Hematopoietic multipotent progenitor cell treated with erythropoietin and hydrocortisone succinate and interleukin-3 and kit ligand, for 4 days (in vitro differentiated cells): ENCODE measurements at places on chromosomes 11 and 22.

GRCh38 chr22:35959121-35959800, 69.4 kb downstream of the RBFOX2 start:
- DNase-seq: peak; percentile 11

DNA sequence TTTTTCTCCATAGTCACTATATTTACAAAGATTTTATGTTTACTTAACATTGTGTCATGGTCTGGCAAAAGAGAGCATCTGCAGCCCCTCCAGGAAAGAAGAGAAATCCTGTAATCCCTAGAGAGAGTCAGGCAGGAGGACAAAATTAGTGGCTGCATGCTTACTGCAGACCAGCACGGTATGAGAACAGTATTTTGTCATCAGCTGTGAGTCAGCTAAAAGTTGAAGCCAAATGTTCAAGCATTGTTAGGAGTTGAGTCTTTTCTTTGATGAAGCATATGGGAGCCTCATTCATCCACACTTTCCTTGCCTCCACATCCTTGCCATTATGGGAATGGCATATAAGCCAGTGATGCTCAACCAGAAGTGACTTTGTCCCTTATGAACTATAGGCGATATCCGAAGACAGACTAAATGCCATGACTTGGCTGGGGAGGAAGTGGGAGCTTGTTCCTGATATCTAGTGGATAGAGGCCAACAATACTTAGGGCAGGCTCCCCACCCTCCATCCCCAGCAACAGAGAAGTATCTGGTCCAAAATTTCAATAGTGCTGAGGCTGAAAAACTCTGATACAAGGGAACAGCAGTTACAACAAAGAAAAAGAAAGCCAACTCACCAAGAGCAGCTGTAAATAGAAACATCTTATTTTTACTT, 112.0 kb upstream of the OR5AK2 start:
- DNase-seq: no peak

- no peak for DNase-seq
Observed at GRCh38 chr11:23423656-23424055, 563.4 kb upstream of the CCDC179 start.

GRCh38 chr11:44624761-44625221, 59.3 kb downstream of the CD82 start:
- no peak for DNase-seq

GRCh38 chr22:17977371-17977770, 47.0 kb downstream of the MICAL3 start:
- no peak for DNase-seq

DNA sequence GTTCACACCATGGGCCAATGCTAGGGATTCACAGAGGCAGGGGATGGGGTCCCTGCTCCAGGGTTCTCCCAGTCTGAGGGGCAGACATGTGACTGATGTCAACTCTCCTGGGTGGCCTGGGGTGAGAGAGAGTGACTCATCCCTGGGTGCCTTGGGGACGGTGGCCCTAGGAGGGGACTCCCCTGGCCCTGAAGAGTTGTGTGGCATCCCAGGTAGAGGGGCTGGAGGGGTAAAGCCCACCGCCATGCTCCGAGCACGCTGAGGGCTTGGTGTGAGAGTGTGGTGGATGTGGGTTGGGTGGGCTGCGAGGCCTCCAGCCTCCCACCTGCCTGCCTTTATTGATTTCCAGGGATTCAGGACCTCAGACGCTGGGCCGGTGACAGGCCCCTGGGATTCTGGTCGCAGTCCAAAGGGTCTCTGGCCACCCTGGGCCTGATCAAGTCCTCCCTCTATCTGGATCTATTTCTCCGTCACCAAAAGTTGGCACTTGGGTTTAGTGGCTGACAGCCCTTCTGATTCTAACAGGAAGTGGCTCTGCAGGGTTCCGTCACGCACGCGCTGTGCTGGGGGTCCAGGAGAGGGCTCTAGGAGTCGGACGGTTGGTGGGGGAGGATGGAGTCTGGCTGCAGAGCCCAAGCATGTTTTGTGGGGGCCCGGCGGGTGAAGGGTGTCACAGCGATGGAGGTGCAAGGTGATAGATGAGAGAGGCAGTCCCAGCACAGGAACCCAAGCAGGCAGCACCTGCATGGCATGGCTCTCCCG, 27.3 kb upstream of the WNT7B start:
- DNase-seq: peak; percentile 69
